DMS79 treated with DMSO at 0.1 percent for 48 hours (cell line): ENCODE measurements at places on chromosomes 6 and 20.

DNA sequence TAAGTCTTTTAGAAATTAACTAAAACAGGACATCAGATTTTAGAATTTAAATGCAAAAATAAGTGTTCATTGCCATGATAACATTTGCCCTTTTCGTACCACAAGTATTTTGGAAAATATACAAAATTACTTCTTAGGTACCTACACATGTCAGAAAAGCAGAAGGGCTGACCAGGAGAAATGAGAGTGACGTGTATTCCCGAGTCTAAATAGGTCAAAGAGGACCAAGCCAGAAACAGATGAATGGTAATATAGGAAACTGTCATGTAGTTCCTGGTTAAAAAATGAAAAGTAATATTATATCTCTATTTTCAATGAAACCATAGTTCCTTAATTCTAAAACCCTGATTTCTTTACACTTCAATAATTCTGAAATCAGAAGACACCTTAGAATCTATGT lies 126.2 kb downstream of the IPCEF1 start:
- no peak for DNase-seq

GRCh38 chr6:143055213-143055612 lies 5.5 kb upstream of the AIG1 start:
- DNase-seq = no peak

DNA sequence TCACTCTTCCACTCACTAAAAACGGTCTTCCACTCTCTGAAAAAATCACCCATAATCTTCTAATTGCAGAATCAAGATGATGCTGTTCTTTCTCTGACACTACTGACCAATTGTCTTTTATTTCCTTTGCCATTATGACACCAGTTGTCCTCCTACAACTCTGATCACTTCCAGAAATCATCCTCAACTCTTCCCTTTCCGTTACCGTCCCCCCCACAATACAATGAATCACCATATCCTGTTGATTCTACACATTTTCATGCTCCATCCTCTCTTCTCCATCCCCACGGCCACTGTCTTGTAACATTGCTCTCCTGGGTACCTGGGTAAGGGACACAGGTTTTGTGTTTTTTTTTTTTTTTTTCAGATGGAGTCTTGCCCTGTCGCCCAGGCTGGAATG lies 2.5 kb upstream of the PPP2R5D start:
- DNase-seq = no peak

- DNase-seq = no peak
Observed at GRCh38 chr6:44462797-44463727, 75.6 kb downstream of the CDC5L start.

- no peak for DNase-seq
Observed at GRCh38 chr6:150770637-150771036, 94.9 kb upstream of the MTHFD1L start.

GRCh38 chr6:39189915-39190544 lies 39.2 kb downstream of the KCNK5 start:
- DNase-seq = no peak

DNA sequence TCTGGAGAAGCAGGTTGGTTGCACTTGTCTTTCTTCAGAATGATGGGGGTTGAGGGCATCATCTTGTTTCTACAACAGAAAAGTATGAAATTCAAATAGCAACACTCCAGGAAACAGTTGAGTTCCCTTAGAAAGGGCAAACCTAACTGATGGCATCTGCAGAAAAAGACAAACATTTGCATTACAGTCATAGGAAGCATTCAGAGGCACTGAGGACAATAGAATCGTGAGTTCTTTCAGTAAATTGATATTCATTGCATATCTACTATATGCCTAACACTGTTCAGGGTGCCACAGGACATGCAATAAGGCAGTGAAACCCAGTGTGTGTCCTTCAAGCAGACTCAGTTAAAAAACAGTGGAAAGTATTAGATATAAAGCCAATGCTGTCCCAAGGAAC lies 41.1 kb upstream of the OPN5 start:
- no peak for DNase-seq

DNA sequence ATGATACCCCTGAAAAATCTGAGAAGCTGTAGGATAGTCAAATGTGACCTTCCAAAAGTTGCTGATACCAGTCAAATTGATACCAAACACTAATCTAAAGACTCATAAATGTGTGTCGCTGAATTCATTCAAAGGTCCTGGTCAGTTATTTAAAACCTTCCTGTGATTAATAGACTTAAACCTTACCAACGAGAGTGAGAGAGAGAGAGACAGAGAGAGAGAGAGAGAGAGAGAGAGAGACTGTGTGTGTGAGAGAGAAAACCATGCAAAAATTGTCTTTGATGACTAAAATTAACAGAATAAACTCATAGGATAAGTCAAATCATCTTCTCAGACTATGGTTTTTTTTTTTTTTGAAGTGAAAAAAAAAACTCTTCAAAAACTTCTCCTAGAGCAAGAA lies 370.9 kb upstream of the HS3ST5 start:
- DNase-seq = no peak

- DNase-seq = peak; percentile 42
Observed at GRCh38 chr6:43455531-43456428, at the start of gene DLK2. DLK2 (minus strand) TSS chr6:43455548; CDS start chr6:43454825, 723 bp downstream.

GRCh38 chr6:121510568-121511177 lies 75.2 kb downstream of the GJA1 start:
- no peak for DNase-seq

DNA sequence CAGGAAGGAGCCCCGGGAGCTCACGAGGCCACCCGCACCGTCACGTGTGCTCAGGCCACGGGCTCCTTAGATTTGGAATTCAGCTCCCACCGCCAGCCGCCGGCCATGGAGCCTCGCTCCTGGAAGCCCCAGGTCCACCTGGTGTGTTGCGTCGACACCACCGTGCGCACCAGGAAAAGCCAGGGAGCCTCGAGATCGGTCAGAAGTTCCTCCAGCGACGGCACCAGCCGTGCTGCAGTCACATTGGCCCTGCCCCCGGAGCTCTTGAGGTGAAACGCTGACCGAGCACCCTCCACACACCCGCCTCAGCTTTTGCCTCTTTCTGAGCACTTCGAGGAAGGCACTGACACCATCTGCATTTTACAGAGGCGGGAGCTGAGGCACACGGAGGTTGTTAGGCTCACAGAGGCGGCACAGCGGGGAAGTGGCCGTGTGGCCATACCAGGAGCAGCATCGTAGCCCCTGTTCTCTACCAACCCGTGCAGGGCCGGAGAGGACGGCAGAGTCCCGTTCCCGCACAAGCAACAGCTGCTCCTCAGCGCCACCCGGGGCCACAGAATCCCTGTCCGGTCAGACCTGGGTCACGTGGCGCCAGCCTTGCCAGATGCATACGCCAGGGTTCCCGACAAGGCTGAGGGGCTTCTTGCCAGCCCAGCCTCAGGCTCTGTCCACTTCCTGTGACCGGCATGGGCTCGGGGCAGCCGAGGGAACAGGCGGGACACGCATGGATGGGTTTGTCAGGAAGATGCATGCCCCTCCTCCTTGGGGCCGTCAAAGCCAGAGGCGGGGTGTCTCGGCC lies 7.6 kb downstream of the NKAIN4 start:
- peak; percentile 22 for DNase-seq

- DNase-seq = no peak
Observed at GRCh38 chr6:107636486-107636885, 146.6 kb downstream of the SOBP start.

DNA sequence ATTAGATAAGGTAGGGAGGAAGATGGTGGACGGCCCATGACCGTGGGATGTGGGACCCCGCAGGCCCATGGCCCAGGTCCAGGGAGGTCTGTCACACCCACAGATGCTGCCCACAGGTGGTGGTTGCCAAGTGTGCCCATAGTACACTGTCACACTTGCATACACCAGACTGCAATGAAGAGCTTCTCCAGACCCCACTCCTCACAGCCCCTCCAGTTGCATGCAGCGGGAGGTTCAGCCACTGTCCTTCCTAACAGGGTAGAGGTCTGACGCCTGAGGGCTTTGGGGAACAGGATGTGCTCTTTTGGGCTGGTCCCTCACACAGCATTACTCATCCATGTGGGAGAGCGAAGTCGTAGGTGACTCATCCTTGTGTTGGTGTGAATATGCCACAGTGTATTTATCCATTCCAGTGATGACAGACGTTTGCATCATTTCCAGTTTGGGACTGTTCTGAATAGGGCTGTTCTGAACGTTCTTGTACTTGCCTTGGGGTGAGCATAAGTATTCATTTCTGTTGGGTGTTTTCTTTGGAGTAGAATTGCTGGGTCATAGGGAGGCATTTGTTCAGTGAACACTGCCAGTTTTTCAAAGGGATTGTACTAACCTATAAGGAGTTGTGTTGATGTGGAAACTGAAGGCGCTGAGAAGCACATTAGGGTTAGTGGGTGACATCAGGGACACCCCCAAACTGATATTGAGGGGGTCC lies 10.1 kb upstream of the PYGB start:
- DNase-seq = no peak

- no peak for DNase-seq
Observed at GRCh38 chr20:4708036-4708435, 13.7 kb upstream of the PRND start.

DNA sequence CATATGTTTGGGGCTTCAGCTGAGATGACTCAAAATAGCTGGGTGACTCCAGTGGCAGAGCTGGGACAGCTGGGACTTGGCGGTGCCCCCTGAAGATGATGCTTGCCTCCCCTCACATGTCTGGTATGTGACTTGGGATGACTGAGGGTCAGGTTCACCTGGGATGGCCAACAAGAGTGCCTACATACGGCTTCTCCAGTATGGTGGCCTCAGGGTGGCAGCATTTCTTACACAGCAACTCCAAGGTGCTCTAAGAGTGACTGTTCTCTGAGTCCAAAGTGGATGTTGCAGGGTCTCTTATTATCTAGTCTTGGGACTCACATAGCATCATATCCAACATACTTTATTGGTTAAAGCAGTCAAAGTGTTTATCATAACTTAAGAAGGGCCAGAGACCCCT lies 87.8 kb upstream of the CENPW start:
- DNase-seq = no peak

DNA sequence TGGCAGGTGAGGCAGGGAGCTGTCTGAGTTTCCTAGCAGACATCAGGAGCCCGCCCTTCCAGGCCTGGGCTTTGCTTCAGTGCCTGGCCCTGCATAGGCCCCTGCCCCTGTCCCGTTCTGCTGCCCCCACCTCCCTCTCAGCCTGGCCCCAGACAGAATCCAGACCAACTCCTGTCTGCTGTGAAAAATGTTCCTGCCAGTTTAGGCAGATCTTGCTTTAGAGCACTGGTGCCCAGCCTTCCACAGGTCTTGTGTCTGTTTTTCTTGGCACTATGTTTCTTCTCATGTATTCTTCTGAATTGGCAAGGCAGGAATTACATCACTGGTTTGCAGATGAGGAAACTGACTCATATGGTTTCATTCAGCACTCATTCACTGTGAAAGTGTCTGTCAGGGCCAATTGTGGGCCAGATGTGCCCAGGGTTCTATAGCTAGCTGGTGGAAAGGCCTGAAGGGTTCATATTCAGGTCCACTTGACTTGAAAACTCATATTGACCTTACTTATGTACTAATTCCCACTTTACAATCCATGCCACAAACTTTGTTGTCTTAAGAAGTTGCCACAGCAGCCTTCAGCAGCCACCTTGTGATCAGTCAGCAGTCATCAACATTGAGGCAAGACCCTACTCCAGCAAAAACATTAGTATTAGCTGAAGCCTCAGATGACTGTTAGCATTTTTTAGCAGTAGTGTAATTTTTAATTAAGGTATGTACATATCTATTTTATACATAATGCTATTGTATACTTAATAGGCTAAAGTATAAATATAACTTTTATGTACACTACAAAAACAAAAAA lies 40.5 kb downstream of the HLA-F start:
- no peak for DNase-seq

- DNase-seq = no peak
Observed at GRCh38 chr6:33720998-33721397, 9.5 kb upstream of the UQCC2 start.

- no peak for DNase-seq
Observed at GRCh38 chr6:28124971-28125353, 553 bp downstream of the ZSCAN16 start.

DNA sequence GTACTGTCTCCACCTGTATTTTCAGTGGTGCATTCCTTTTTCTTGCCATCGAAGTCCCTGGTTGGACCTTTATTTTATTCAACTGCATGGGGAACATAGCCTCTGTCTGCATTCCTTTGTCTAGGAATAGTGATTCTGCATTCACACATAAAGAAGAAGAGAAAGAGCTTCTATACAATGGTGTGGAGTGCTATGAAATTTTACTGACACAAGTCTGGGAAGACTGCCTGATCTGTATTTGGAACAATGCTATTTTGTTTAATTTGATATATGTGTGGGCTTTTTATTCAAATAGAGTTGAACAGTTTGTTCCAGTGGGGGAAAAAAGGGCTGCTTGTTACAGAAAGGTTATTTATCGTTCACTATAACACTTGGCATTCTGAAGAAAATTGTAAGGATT lies 375.7 kb upstream of the POU3F2 start:
- DNase-seq = no peak

- no peak for DNase-seq
Observed at GRCh38 chr6:135686784-135687301, 164.7 kb upstream of the PDE7B start.

- DNase-seq = no peak
Observed at GRCh38 chr6:166929542-166930189, 26.7 kb downstream of the RNASET2 start.

DNA sequence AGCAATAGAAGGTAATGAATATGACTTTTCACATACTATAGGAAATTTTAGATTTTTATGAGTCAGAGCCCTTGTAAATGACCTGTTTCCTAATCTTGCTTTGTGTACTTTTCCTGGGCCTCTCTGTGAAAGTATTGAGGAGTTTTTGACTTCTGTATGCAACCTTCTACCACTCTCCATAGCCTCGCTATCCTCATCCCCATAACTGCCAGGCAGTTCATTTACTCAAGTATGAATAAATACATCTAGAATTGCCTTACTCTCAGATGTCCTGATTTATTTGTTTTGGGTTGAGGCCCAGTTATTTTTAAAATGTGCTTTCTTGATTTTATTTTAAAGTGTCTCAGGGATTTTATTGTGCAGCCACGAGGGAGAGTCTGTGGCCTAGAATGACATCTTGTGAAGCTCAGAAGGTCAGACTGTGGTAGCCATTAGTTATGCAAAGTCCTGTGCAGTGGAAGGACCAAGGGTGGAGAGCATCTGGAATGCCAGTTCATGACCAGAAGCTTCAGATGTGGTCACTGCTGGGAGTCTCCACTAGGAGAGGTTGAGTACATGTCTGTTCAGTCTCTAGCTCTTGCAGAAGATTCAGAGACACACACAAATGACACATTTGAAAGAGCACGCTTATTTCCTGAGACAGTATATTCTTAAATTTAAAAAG lies 346.2 kb upstream of the IMPG1 start:
- no peak for DNase-seq

- no peak for DNase-seq
Observed at GRCh38 chr20:46148313-46149208, 30.4 kb downstream of the CD40 start.

DNA sequence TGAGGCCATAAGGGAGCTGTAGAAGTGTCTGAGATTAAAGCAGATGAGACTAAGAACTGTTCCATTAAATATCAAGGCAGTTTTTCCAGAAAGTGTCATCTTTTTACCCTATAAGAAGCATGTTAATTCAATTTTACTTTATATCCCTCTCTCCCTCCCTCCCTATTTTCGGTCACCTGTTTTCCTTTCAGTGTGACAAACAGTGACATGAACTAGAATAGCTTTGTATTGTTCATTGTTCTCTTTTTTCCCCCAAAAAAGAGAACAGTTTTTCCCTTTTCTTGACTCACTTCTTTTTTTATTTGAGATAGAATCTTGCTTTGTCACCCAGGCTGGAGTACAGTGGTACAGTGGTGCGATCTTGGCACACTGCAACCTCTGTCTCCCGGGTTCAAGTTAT lies 269.3 kb downstream of the ZFAND3 start:
- DNase-seq = no peak

- no peak for DNase-seq
Observed at GRCh38 chr20:62653951-62654685, 11.8 kb downstream of the SLCO4A1 start.
